ENCODE measurements at places on chromosomes 1 and 21.

DNA sequence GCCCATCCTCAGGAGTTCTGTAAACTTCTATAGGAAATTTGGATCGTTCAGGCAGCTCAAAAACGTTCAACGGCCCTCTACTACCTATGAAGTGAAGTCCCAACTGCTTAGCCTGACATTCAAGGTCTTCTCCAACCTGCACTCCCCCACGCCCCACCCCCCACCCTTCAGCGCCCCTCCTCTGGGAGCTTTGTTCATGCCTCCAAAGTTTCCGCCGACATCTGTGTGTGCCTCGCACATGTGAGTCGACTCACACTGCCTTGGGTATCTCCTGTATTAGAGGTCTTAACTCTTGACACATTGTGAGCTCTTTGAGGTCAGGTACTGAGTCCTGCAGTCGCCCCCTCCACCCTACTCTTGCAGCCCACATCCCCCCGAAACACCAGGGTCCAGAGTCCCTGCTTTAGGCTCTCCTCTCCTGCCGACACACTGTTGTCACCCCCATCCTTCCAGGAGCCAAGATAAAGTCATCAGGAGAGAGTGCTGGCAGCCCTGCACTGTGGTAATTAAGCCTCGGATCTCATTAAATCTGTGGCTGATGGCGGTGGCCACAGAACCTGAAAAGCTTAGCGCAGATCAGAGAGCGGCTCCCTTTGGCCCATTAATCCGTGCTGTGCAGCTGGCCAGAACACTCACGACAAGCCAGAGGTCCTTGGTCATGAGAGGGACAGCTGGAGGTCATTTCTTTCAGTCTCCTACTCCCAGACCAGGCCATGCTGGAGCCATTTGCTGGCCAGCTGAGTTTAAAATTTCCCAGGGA, 1.4 kb upstream of the PAFAH2 start:
- no peak for DNase-seq

- no peak for DNase-seq
Measured at GRCh38 chr1:184072376-184072775, 20.8 kb downstream of the TSEN15 start.

GRCh38 chr1:27563341-27563590, 40.7 kb downstream of the AHDC1 start:
- no peak for DNase-seq

GRCh38 chr1:8370046-8370881, 52.4 kb downstream of the SLC45A1 start:
- DNase-seq: no peak

DNA sequence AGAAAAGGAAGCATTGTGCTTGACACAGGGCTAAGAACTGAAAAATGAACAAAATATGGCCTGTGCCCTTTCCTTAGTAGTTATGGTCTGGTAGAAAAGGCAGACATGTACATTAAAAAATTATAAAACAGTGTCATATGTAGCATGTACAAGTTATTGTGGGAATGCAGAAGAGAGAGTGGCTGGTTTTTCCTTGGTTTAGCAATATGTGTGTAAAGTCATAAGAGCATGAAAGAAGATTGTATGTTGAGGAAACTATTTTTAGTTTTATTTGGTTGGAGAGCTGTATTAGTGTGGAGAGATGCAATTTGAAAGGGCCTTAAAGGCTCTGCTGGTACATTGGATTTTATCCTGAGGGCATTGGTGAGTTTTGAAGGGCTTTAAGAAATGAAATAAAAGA, 145.8 kb downstream of the PDE4B start:
- DNase-seq: no peak

GRCh38 chr1:3313576-3313950, 140.9 kb upstream of the ARHGEF16 start:
- no peak for DNase-seq

DNA sequence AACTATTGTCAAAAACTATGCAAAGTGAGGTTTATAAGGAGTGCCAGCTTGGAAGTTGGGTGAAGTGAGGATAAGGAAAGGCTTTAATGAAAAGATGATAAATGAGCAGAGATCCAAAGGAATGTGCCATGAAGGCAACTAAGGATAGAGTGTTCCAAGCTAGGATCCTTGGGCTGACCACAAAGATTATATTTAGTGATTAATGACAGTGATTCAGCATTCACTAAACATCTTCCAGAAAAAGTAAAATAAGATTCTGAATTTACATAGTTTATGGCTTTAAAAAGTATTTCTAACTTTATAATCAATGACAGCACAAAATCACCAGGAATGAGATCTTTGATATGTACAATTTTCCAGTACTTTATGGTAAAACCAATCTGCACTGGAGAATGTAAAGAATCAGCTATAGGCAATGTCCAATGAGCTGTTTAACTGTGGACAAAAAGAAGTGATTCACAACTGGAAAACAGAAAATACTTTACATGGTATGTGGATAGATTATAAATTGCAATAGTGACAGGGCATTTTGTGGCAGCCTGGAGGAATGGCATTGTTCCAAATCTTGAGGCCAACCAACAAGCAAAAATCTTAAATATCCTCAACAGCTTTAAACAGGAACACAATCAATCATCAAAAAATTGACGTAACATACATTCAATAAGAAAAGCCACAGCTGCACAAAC, 91.2 kb upstream of the KCTD3 start:
- no peak for DNase-seq

GRCh38 chr1:63782982-63783381, 9.2 kb downstream of the ROR1 start:
- no peak for DNase-seq

DNA sequence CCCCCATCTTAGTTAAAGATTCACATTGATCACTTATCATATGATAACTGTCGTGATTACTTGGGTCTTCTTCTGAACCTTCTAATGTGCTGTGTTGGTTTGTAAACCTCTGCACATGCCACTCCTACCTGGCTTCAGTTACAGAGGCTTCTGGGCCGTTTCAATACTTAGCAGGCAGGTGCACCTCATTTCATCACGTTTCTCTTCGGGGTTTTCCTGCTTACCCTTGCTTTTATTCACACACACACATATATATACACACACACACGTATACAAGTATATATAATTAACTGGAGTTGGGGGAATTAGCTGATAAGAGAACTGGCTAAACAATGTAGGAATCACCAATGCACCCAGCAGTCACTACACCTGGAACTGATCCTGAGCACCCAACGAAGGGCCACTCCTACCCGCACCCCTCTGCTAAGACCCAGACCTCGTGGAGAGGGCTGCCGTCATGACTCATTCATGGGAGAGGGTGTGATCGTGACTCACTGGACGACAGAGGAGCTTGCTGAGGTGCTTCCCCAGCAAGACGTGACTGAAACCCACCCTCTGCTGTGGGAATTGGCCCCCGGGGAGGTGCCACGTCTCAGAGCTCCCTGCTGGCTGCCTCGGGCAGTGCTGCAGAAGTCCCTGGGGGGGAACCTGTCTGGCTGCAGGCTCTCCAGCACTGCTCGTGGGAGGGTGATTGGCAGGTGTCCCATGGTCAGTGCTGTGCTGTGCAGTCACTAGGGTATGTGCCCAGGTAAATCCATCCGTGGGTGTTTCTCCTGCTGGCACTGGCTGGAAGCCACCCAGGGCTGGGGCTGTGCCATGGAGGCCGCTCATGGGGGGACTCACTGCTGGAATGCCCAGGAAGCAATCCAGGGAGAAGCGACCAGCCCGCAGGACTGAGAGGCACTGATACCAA, 166.6 kb downstream of the DYRK1A start:
- no peak for DNase-seq
